ENCODE measurements at places on chromosomes 11 and 22.
A peak's percentile ranks its signal among the peaks of the same experiment; 100 is the strongest.

- no peak for DNase-seq
These were observed 102.1 kb downstream of the MN1 start for GRCh38 chr22:27699383-27700019.

DNA sequence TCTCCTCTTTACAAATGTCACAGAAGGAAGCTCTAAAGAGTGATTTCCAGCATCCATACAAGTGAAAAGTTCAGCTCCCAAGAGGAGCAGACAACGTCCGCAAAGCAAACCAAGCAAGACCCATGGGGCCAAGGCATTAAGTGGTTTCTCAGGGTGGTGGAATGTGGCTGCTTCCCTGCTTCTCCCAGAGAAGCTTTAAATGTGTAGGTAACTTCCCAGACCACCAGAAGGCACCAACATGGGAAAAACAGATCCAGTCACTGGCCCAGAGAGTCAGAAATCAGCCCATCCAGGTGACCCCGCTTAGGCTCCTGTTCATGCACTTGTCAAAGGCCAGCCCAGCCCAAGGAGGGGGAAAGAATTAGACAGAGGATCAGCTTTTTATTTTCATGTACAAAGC is 13.3 kb upstream of the PHF21A start:
- DNase-seq, result no peak

GRCh38 chr11:102007567-102008437 is 39.4 kb upstream of the CFAP300 start:
- no peak for DNase-seq

GRCh38 chr11:107704451-107704850 is 7.4 kb downstream of the SLN start:
- no peak for DNase-seq

DNA sequence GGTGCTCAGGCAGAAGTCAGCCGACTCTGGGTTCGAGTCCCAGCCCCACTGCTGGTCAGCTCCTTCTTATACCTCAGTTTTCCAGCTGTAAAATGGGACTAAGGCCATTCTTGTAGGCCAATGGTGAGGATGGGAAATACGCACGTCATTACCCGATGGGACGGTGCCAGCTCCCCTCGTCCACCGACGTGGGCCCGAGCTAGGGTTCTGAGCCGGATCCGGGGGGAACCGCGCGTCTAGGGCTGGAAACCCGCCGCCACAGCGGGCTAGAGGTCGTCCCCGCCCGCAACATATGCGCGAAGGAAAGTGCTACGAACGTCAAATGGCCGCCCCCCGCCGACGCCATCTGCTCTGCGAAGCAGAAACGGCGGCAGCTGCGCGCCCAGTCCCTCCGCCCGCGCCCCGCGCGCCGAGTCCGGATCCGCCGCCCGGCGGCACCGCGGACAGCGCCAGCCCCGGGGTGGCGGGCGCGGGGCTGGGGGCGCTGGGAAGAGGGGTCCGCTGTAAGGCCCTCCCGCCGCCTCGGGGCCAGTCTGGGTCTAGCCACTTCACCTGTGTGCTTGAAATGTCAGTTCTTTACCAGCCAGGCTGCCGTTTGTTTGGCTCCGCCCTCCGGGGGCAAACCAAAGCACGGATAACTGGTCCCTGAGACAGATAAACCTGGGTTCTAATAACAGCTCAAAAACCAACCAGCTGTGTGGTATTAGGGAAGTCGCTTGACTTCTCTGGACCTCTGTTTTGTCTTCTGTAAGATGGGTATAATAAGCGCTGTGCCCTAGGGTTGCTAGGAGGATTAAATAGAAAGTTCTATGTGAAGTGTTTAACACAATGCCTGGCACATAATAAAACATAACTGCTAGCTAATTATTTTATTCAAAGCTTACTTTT is 103.5 kb upstream of the RCN1 start:
- no peak for DNase-seq

- no peak for DNase-seq
These were observed 31.6 kb downstream of the SGSM3 start for GRCh38 chr22:40401981-40402406.

DNA sequence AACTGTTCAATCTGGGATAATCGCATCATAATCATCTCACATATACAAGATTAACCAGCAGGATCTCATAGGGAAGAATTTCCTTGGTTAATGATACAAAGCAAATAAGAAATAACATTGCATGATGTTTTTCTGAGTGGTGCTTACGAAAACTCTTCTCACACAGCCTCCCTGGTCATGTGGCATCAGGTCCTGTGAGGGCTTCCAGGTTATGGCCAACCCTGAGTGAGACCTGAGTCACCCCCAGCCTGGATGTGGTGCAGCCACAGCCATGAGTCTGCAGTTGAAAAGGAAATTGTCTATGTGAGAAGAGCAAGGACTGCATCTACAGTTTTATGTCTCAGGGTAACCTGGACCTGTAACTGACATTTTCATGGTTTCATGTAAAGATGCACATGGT is 90.5 kb upstream of the XKR3 start:
- DNase-seq, result no peak

- no peak for DNase-seq
These were observed 29.3 kb downstream of the DMC1 start for GRCh38 chr22:38540701-38541100.

GRCh38 chr11:111344032-111344431 is 35.0 kb downstream of the POU2AF1 start:
- DNase-seq, result no peak

- DNase-seq, result peak; percentile 60
These were observed at the start of gene TYMP for GRCh38 chr22:50529897-50530579. TYMP (minus strand) TSS chr22:50530012; CDS start chr22:50529709, 303 bp downstream.

DNA sequence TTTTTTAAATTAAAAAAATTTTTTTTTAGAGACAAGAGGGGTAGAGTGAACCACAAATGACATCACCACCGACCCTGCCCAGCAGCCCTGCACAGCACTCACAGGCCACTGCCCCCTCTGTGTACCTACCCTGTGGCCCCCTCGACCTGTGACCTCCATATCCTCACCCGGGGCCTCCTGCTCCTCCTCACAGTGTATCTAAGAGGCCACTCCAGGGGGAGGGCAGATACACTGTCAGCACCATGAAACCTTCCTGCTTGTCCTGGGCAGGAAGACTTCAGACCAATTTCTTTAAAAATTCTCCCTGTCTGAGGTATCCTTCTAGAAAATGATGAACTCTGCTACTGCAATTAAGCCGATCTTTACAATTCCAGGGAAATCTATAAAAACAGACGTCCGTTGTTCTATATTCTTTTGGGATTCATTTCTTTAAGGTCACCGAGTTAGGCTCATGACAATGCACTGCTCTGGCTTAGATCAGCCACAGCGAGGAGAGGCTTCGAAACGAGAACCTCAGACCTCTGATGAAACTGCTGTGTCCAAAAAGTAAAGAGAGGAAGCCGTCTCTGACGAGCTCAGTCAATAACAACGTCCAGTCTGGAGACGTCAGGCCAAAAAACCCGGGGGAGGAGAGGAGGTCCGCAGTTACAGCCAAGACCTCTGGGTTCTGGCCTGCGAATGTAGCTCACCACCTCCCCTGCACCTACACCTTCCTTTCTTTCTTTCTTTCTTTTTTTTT is 17.5 kb downstream of the NFAM1 start:
- no peak for DNase-seq

DNA sequence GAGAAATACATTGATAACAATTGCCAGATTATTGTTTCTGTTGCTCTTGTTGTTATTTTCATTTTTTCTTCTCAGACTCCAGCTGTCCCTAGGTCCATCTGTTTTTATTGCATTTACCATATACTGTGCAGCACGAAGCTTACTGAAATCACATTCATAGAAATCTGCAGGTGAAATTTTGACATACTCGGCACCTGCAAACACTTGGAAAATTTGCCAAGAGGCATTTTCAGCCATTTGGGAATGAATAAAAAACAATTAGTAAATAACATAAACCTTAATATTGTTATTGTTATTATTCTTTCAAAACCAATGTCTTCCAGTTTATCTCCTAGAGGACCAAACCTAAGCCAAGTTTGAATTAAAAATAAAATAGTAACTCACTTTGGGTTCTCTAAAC is 2357.2 kb downstream of the LRRC4C start:
- DNase-seq, result no peak

Measured in activated CD4-positive, alpha-beta T cell treated with anti-CD3 and anti-CD28 coated beads for 24 hours (primary cell).